ENCODE measurements at places on chromosomes 2 and 18. TPM values are rescaled to one million over a fixed set of nuclear protein-coding genes. Genes with fewer than 3 reads are reported as not detected.

DNA sequence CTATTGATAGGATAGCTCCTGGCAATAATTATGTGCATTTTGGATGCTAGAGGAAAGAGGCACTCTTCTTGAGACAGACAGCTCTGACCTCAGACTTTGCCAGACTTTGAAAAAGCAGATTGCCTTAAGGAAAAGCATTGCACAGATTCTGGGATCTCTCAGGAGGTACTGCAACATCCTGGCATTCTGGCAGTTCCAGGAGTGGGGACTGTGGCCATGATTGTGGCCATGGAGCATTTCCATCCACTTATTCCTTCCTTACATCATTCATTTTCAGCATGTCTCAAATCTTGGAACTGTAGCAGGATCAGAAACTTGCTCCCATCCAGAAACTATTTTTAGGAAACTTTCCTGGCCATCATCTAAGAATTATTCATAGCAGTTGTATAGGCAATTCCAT lies 144.9 kb upstream of the FOSL2 start:
- no peak for DNase-seq

The BMP10 gene
- not detected for total RNA-seq

DNA sequence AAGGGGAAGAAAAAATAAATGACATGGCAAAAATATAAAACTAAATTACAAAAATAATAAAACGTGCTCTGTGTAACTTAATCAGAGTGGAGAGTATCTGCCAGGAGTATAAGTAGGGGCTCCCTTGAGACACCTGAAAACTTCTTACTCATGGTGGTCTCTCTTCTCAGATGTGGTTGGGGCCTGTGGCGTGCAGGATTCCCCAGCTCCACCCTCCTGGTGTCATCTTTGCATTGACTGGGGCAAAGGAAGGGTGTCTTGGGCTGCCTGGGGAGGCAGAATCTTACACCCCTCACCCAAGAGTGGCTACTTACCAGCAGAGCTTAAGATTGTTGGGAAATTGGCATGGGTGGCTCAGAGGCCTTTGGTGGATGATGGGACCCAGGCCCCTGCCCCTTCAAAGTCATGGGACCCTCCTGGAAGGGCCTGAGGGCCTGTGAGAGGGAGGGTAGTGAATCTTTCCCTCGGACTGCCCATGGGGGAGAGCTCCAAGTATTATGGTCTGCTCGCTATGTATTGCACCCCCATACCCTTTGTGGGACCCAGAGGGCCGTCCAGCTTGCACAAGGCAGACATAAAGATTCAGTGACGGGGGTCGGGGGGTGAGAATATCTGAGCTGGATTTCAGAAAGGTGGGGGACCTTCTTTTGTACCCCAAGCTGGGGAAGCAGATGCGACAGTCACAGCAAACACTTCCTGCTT lies 6.9 kb upstream of the TRAF3IP1 start:
- no peak for DNase-seq

- peak; percentile 41 for DNase-seq
These were observed 24.3 kb downstream of the TMEM237 start for GRCh38 chr2:201618744-201619662.

DNA sequence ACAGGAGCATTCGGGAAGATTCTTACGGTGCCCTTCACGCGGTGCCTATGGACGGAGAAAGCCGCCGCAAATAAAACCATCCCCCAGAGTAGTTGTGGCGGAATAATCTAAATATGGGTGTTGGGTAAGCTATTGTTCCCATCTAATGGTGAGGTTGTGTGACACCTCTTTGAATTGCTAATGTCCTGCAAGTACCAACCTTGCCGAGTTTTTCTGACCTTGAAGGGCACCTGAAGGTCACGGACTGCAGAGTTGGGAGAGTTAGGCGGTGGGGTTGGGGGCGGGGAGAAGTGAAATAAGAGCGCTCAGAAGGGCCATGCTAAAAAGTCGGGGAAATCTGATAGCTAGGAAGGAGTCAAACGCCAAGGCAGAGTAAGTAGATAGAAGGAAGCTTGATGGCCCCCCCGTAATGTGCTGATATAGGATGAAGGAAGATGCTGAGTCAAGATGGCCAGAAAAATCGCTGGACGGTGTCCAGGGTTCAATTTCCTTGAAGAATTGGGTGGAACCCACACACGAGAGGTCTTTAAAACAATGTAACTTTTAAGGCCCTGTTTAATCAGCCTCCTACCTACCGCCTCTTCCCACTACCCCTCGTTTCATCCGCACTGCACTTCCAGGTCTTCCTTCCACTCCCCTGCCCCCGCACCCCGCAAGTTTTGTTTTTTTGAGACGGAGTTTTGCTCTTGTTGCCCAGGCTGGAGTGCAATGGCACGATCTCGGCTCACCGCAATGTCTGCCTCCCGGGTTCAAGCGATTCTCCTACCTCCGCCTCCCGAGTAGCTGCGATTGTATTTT lies 600 bp downstream of the KATNAL2 start:
- peak; percentile 70 for DNase-seq

DNA sequence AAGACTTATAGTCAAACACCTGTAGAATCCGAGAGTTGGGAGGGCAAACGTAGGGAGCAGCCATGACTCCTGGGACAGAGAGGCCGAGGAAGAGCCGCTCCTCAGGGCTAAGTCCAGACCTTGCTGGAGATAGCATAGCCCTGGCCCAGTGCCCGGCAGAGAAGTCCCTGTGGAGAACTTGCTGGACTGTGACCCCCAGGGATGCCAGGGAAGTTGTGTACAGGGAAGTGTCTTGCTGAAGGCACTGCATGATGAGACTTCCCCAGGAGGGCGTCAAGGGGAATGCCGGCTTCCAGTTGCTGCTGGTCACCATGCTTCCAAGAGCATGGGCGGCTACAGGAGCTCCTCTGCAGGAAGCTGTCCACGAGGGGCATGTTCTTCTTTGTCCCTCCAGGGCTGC lies 8.6 kb upstream of the CNDP1 start:
- no peak for DNase-seq

GRCh38 chr2:7795778-7796563 lies 878.8 kb downstream of the RNF144A start:
- DNase-seq, result no peak

DNA sequence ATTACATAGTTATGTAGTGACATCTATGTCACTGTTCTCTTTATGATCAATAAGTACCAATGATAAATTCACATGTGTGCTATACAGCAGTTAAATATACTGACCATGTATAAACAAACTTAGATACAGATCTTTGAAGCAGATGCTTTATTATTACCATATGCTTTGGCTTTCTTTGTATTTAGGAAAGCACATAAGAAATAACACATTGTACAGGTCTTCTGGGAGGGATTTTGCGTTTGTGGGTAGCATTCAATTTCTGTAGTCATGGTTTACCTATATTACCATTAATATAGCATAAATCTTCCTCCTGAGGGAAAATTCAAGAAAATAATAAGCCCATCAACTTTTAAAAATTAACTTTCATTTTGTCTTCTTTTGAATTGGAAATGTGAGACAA lies 1.6 kb upstream of the PDE1A start:
- no peak for DNase-seq

- DNase-seq, result no peak
These were observed 30.3 kb downstream of the RAB31 start for GRCh38 chr18:9738266-9738969.

The KHK gene
- 0.51 TPM for total RNA-seq

DNA sequence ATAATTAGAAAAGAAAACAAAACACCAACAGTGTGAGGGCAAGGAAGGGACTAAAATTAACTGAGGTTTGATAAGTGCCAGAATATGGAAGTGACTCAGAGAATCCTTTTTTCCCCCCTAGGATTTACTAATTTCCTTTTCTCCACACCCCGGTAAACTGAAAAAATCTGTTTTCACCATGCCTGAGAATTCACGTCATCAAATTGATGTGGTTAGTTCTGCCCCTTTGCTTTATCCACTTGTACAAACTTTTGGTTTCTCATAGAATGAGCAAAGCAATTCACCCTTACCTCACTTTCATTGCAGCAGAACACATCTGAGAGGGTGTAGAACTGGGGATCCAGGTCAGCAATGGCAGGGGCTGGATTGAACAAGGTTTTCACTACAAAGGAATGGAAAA lies 57.8 kb downstream of the RBKS start:
- peak; percentile 67 for DNase-seq
